Activated T-cell treated with anti-CD3 and anti-CD28 coated beads, Interleukin-2, amount 50 U/mL, for 72 hours (primary cell): ENCODE measurements at places on chromosomes 11 and 22. TPM values are rescaled to one million over a fixed set of nuclear protein-coding genes. Genes with fewer than 3 reads are reported as not detected.

VWCE gene
- total RNA-seq = 11.8 TPM

DNA sequence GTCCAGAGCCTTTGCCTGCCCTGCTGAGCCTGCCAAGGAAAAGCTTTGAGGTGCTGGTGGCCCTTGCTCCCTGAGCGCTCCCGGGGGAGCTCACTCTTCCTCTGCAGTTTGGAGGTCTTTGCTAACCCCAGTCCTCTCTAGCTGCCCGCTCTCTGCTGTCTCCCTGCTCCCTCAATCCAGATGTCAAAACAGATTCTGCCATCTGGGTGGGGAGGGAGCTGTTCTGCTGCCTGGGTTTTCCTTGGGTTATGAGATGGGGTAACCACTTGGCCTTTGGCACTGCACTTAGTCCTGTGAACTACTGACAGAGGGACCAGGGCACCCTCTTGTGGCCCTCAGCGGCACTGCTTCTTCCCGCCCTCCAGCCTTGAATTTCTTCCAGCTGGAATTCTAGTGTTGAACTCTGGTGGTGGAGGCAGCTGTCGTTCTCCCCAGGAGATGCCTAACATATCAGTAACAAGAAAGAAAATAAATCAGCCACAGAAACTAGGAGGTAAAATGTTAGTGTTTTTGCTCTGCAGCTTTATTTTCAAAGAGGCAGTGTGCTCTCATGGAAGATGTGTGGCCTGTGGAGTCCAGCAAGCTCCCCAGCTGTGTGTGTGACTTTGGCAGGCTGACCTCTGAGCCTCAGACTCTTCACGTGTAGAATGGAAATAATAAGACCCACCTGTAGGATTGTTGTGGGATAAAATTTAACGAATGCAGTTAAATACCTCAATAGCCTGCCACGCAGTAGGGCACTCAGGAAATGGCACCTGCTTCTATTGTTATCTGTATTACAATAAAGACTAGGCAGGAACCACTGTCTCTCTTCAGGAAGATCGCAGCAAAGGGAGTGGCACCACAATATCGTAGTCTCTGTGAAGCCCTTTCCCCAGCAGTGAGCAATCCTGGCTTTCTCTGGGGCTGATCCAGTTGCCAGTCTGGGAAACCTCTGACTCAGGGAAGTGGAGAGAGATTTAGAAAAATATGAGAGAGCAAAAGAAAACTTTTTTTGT is 23.4 kb downstream of the ARFGAP2 start:
- peak; percentile 66 for DNase-seq

DNA sequence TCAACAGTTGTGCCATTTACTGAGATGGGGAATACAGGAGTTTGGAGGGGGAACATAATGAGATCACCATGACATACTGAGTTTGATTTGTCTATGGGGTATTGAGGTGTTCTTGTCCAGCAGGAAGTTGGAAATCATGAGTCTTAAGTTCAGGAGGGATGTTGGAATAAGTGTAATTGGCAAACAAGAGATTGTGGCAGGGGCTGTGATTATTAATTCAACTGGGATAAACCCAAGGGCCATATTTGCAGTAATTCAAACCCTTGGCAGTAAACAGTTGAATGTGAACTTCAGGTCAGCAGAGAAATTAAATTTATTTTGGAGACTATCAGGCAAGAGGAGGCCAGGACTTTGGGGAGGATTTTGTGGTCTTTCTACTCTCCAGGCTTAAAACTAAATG is 33.4 kb downstream of the ADM start:
- no peak for DNase-seq

DNA sequence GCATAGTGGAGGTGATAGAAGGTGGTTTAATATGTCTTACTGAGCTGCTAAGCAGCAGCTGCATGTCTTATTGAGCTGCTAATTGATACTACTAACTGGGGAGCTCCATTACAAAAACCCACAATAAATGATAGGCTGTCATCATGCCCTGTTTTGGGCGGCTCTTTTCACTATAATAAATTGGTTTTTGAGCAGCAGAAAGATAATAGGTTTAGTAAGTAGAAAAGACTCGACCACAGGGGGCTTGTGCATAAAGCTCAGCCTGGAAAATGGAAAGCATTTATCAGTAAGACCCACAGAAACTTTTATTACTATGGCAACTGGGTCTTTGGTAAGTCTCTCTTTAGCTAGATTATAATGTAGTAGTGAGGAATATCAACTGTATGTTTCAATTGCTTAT is 117.6 kb downstream of the LDLRAD3 start:
- DNase-seq = no peak

C11orf16 gene
- total RNA-seq = not detected

- DNase-seq = peak; percentile 32
These were observed 11.8 kb downstream of the TIGD3 start for GRCh38 chr11:65366340-65366773.

DNA sequence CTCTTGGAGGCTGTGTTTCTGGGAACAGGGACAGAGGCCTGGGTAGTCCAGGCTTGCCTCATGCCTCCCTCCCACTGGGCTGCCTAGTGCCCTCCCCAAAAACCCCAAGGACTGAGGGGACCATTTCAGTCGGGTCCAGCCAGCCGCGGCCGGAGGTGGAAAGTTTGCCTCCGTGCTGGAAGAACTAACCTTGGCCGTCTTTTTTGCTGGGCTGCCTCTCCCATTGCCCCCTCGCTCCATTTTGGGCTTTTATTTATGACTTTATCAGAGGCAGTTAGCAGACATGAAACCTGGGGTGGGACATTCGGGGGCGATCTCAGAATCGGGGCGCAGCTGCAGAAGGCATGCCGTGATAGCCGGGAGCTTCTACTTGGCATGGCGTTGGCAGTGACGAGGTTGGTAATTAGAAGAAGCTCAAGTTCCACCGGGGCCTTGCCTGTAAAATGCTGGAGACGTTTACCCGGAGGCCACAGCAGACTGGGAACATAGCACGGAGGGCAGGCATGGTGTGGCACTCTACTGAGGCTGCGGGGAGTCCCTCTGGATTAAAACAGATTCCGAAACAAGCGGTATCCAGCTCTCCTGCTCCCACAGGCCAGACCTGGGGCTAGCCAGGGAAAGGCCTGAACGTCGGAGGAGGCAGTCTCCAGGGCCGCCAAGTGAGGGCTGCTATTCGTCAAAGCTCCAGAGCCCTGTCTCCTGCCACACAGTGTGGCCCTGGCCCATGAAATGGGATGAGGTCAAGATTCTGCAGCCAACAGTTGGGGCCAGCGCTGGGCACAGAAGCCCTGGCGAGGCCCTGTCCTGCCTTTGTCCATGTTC is 76.4 kb upstream of the PPARA start:
- no peak for DNase-seq

NPAS4 gene
- not detected for total RNA-seq

GRCh38 chr11:134358856-134359490 is 27.2 kb downstream of the GLB1L2 start:
- DNase-seq = no peak

DNA sequence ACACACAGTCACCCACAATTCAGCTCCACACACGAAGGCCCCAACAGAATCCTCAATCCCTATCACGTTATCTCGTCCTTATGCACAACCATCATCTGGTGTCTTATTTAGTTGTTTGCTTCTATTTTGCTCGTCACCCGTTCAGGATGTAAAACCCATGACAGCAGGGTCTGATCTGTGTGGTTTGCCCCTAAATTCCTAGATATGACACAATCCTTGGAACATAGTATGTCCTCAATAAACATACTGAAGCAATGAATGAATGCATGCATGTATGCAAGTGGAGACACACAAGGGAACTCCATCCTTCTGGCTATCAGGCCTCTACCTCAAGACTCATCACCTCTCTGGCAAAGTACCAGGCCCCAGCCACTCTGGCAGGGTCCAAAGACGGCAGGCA is 20.2 kb downstream of the STARD10 start:
- DNase-seq = no peak

DNA sequence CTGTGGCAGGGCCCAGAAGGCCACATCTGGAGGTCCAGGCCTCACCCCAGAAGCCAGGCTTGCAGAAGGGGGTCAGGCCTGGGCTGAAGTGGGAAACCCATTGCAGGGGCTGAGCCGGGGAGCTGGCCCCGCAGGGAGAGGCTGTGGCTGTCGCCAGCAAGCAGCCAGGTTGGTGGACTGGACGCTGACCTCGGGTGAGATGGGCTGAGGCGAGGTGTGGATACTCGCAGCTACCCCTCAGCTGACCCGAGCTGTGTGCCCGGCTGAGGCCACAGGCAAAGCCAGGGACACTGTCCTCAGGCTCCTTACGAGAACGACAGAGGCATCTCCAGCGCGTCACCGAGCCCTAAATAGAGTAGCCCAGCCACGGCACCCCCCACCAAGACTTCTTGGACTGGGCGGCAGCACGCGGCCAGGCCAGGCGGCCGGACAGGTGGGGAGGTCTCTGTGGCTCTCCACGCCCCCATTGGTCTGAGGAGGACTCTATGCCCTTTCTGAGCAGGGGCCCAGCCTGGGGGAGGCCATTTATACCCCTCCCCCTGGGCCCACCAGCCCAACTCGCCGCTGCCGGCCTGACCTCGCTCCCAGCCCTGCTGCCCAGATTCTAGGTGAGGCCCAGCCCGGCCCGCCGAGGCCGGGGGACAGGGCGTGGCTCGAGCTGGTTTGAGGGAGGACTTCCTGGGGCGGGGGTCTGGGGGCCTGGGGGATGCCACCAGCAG is at the start of gene TNNI2:
TNNI2 (plus strand) TSS at position 556 of the 719 bp plus-strand sequence. CDS start 716 bp downstream, outside the sequence.
- no peak for DNase-seq

GRCh38 chr22:49977578-49977977 is 17.0 kb downstream of the PIM3 start:
- no peak for DNase-seq

DNA sequence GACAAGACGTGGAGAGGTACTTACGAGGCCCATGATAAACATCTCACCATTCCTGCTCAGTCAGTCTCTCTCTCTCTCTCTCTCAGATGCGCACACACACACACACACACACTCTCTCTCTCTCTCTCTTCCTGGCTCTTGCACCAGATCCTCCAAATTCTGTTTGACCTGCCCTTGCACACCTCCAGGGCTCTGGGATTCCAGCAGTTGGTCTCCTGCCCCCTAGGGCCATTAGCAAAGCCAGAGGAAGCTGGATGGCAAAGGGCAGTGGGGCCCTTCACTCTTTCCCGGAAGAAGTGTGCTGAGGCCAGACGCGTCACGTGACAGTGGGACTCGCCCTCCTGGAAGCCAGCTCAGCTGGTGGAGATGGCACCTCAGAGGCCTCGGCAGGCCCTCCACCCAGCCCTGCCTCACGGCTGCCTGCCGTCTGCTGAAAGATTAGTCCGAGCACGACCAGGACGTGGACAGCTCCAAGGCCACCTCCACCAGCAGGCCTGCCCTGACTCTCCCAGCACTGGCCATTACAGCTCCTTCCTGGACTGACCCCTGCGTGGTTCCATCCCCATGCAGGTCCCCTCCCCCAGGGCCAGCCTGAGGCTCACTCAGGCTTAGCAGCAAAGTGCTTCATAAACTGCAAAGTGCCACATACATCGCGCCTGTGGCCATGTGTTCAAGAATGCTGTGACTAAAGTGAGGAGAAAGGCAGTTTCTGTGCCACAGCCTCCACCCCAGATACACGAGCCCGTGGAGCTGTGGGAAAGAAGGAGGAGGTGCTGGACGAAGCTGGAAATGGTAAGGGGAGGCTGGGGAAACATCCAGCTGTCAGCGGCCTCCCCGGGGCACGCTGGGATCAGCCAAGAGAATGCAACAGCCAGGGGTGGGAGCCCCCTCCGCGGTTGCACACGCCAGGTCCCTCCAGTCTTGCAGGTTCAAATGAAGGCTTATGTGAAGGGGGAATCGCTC is 3.7 kb downstream of the PDGFB start:
- DNase-seq = peak; percentile 58

GRCh38 chr11:109071712-109072524 is 350.1 kb upstream of the C11orf87 start:
- no peak for DNase-seq

- no peak for DNase-seq
These were observed 43.1 kb upstream of the CEP295 start for GRCh38 chr11:93618371-93618770.

- DNase-seq = no peak
These were observed 437.0 kb downstream of the TBC1D22A start for GRCh38 chr22:47199261-47199978.

DNA sequence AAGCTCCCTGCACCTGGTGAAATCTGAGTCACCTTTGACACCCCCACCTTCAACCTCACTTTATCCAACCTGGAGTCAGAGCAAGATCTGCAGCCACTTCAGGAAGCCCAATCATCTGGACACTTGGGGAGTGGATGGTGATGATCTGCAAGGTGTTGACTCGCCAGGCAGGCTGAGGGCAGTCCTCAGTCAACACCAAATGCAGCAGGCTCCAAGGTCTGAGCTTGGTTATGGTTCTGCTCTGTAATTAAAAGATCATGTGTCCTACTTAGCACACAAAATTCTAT is 446.9 kb downstream of the BRD1 start:
- no peak for DNase-seq

- no peak for DNase-seq
These were observed 31.2 kb downstream of the KMT5B start for GRCh38 chr11:68181719-68182451.

DNA sequence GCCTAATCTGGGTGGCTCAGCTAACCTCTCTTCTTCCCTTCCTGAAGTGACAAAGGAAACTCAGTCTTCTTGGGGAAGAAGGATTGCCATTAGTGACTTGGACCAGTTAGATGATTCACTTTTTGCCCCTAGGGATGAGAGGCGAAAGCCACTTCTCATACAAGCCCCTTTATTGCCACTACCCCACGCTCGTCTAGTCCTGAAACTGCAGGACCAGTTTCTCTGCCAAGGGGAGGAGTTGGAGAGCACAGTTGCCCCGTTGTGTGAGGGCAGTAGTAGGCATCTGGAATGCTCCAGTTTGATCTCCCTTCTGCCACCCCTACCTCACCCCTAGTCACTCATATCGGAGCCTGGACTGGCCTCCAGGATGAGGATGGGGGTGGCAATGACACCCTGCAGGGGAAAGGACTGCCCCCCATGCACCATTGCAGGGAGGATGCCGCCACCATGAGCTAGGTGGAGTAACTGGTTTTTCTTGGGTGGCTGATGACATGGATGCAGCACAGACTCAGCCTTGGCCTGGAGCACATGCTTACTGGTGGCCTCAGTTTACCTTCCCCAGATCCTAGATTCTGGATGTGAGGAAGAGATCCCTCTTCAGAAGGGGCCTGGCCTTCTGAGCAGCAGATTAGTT is 14.2 kb upstream of the UVRAG start:
- no peak for DNase-seq

CRYAB gene
- total RNA-seq = not detected

- no peak for DNase-seq
These were observed 9.8 kb upstream of the CECR2 start for GRCh38 chr22:17359501-17359900.

DNA sequence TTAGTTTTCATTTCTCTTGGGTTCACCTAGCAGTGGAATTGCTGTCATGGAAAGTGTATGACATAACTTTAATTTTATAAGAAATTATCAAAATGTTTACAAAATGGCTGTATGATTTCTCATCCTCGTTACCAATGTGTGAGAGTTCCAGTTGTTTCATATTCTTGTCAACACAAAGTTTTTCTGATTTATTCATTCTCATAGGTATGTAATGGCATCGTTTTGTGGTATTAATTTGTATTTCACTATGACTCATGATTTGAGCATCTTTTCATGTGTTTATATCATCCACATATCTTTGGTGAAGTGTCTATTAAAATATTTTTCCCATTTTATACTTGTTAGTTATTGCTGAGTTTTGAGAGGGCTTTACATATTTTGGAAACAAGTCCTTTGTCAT is 5.5 kb downstream of the FAM111B start:
- DNase-seq = no peak

- no peak for DNase-seq
These were observed 4.0 kb downstream of the GUCD1 start for GRCh38 chr22:24550902-24551435.

- DNase-seq = no peak
These were observed 455.9 kb upstream of the CNTN5 start for GRCh38 chr11:98564881-98565280.

SYT12 gene
- total RNA-seq = not detected

CYP2R1 gene
- total RNA-seq = 30.2 TPM

- DNase-seq = no peak
These were observed 56.4 kb downstream of the SWAP70 start for GRCh38 chr11:9720290-9720630.
